ENCODE measurements at places on chromosomes 3 and 15.

DNA sequence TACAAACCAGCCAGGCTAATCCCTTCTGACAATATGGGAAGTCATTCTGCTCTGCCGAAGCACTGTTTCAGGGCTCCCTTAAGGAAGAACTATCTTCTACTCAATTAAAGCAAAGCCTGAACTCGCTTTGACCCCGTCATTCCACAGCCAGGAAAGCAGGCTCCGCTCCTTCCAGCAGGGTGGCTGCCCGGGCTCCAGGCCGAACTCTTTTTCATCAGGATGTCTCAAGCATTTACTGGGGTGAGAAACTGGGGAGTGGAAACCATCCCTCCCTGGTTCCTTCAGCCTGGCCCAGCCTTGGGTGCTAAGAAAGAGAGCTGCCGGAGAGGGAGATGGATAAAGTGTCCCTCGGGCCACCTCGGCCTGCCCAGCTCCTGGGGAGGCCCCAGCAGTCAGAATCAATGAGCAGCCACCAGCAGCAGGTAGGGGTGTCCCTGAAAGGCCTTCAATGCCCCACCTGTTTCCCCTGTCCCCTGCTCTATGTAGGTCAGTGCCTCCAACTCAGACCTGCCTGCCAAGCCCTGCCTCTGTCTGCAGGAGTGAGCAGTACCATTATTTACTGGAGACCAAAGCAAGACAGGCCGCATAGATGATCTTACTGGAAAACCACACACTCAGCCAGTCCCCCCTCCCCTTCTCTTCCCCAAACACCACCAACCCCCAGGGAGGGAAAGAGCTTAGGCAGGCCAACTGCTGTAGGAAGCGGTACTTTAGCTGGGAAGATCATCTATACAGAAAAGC is 225.6 kb upstream of the TLE3 start:
- DNase-seq, result no peak

- no peak for DNase-seq
Measured at GRCh38 chr3:19147905-19148767, at the start of gene KCNH8. TSS of gene KCNH8 (plus strand) at chr3:19148510. CDS start at chr3:19148720, 210 bp downstream.

- no peak for DNase-seq
Measured at GRCh38 chr15:83462026-83462425, 14.9 kb downstream of the SH3GL3 start.

DNA sequence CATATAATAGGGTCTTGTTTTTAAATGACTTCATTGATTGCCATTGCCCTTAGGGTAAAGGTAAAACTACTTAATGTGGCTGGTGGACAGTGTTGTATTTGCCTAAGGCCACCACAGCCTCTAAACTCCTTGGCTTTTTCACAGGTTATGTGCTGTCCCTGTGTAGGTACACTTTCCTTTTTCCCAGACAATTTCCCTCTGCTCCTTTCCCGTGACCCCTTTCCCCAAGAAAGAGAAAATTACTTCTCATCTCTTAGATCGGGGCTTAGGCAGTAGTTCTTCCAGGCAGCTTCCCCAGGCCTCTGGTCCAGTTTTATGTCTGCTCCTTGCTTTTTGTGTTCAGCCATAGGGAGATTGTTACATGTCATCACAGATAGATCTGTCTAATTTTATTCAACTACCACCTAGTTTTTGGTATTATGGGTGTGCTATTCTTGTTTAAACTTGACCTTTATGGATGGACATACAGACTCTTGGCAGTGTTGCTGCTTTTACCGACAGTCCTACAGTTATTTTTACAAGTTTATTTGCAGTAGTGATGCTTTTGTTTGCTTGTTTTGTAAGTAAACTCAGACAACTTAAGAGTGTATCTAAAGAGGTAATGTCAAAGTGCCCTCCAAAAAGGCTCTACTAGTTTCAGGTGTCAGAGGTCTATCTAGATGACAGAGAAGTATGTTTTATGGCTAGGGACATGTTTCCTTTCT is 20.5 kb upstream of the SCAANT1 start:
- no peak for DNase-seq

- DNase-seq, result no peak
Measured at GRCh38 chr3:55309336-55309735, 177.8 kb downstream of the WNT5A start.

- DNase-seq, result no peak
Measured at GRCh38 chr3:45119824-45120358, 26.3 kb downstream of the CDCP1 start.

All from NCI-H1417 treated with DMSO at 0.1 percent for 48 hours (cell line).